ENCODE measurements at places on chromosomes 2 and 18. TPM values are rescaled to one million over a fixed set of nuclear protein-coding genes. Genes with fewer than 3 reads are reported as not detected.

DNA sequence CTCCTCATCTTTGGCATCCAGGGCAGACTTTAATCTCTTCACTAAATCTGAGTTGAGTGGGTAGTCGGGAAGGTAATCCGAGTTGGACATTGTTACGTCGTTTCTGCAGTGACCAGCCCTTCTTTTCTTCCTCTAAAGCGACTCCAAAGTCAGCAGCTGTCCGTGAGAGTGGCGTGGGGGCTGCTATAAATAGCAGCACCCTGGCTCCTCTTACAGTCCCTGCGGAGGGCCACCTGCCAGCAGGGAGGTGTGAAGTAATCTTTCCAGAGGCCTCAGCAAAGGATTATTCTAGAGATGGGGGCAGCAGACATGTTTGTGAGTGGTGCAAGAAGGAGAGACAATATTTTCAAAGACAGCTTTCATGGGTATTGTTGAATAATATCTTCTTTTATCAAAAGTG is at the start of gene ASB18:
Gene ASB18 (minus strand): TSS at position 151 of the 400 bp plus-strand sequence. CDS start 61 bp downstream, at position 90.
- H3K4me3 ChIP-seq: no peak within 1 kb of the TSS
- H3K4me1 ChIP-seq: no peaks in the 10 kb centered on the region
- no peak within 1 kb of the TSS for H3K27ac ChIP-seq

DNA sequence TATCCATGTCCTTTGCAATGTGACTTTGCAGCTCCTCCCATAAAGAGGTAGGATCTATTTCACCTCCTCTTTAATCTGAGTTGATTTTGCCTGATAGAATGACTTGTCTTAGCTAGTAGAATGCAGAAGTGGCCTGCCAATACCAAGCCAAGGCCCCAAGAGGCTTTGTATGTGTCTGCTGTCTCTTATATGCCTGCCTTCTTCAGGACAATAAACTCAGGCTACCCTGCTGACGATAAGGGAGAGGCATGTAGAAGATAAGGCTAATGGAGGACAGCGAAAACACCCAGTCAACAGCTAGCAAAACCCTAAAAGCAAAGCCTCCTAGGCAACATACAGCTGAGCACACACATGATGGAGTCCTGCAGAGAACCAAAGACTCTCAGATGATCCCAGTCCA is 1.8 kb upstream of the ZC3H8 start:
- no peak for DNase-seq
- peaks cover 11% of the 10 kb centered on the region for H3K4me1 ChIP-seq
- no peaks in the 10 kb centered on the region for H3K36me3 ChIP-seq
- H3K4me3 ChIP-seq: no peak overlapping the region
- H3K27ac ChIP-seq: no peak overlapping the region

- no peak overlapping the region for H3K27ac ChIP-seq
- no peaks in the 10 kb centered on the region for H3K27me3 ChIP-seq
- DNase-seq: no peak
- peaks cover 14% of the 10 kb centered on the region for H3K4me1 ChIP-seq
Observed at GRCh38 chr2:203586696-203587095, 51.6 kb upstream of the RAPH1 start.

The SIX3 gene
- not detected for total RNA-seq

The PTPN2 gene
- total RNA-seq: 53.9 TPM

The ID2 gene
- 99.5 TPM for total RNA-seq

The IL1F10 gene
- not detected for total RNA-seq

The ALLC gene
- total RNA-seq: not detected

The HADHA gene
- 118 TPM for total RNA-seq

DNA sequence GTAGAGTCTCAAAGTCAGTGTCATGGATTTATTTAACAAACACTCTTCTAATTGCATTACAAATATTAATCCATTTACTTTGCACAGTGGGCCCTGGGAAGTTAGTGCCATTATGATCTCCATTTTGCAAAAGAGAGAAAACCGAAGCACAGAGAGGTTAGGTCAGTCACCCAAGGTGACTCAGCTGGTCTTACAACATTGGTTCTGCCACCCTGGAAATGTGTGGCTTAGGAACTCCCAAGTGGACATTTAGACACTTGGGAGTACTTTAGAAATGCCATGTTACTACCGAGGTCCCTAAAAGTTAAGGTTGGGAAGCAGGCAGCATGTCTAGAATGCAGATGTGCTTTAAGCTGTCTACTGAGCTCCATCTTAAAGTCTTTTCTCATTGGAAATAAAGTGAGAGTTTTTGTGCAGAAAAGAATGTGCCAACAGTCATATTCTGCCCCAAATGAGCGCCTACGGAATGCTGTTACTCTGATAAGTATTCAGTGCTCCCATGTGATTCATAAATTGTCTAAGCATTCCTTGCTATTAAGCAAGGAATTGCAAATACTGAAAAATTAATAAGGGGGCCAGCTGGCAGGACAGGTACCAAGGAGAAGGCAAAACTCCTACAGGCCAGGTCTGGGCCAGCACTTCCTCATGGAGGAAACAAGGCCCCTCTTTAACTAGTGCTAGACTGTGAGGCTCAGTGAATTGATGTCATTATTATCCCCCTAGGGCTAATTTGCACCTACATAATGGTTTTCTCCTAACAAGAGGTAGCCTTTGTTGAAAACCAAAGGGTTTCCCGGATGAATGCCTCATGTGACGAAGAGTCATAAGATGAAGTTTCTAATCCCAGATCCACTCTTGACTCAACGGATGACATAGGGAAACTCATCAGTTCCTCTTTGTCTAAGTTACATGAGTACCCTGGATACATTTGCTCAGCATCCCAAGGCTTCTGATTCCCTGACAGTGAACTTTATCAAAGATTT is 16.3 kb downstream of the NRP2 start:
- no peaks in the 10 kb centered on the region for H3K27me3 ChIP-seq
- H3K36me3 ChIP-seq: no peaks in the 10 kb centered on the region
- peaks cover 55% of the 10 kb centered on the region for H3K4me1 ChIP-seq
- peak overlapping the region; percentile 59 for H3K27ac ChIP-seq
- H3K4me3 ChIP-seq: no peak overlapping the region

DNA sequence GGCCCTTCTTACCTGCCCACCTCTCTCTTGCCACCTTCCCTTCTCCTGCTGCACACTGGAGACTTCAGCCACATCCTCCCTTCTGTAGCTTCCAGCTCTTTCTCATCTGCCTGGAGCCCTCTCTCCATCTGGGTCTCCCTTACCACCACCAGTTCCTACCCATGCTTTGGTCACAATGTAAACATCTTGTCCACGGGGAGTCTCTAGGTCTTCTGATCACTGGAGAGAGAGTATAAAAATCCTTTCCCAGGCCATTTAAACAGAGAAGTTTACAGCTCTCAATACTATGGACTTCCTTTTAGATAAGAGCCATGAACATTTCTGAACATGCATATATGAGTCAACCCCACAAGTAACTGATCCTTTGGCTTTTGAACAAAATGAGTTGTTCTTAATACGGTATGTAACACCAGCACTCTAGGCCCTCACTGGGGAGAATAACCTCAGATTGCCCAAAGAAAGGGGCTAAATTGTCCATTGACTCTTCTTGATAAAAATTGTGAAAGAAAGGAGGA is 5.8 kb downstream of the ARHGAP25 start:
- DNase-seq: no peak
- H3K27me3 ChIP-seq: no peaks in the 10 kb centered on the region
- peak overlapping the region; percentile 14 for H3K27ac ChIP-seq
- H3K36me3 ChIP-seq: no peaks in the 10 kb centered on the region
- no peak overlapping the region for H3K4me3 ChIP-seq

GRCh38 chr2:165192729-165193128 is 11.1 kb downstream of the SCN3A start:
- no peak overlapping the region for H3K4me3 ChIP-seq
- DNase-seq: no peak
- H3K27ac ChIP-seq: no peak overlapping the region
- H3K36me3 ChIP-seq: no peaks in the 10 kb centered on the region
- H3K4me1 ChIP-seq: no peaks in the 10 kb centered on the region

The PUS10 gene
- total RNA-seq: 8.9 TPM

- DNase-seq: no peak
- no peak overlapping the region for H3K4me3 ChIP-seq
- H3K36me3 ChIP-seq: no peaks in the 10 kb centered on the region
- H3K27ac ChIP-seq: no peak overlapping the region
Observed at GRCh38 chr18:56286775-56287325, 351.5 kb downstream of the TXNL1 start.

- H3K27ac ChIP-seq: no peak overlapping the region
- H3K27me3 ChIP-seq: no peaks in the 10 kb centered on the region
- H3K36me3 ChIP-seq: no peaks in the 10 kb centered on the region
- DNase-seq: no peak
Observed at GRCh38 chr2:60847854-60848253, 33.5 kb upstream of the REL start.

DNA sequence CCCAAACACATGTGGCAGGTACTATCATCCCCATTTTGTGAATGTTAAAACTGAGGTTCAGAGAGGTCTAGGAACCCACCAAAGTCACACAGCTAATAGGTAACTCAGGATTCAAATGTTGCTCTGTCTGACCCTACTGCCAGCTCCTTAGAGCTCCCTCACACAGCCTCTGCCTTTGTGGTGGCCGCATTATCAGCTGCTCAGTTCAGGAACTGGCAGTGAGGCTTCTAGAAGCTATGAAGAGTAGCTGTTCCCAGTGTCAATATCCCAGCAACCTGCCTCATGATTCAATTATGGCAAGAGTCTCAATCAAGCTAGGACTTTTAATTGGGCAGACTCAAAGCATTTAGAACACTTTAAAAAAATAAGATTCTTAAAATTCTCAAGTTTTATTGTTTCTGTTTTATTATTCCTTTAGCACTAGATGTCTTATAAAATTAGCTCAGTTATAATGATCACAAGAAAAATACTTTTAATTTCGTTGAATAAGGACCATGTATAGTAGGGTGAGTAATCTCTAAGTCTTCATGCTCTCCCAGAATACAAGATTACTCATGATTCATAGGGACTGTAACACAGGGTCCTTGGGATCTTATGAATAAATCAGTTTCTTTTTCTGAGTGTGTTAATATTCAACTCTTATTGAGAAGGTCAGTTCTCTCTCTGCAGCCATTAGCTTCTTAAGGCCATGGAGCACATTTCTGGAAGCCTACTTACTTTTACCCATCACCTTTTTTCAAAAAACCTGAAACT is 342.7 kb downstream of the RND3 start:
- H3K36me3 ChIP-seq: no peaks in the 10 kb centered on the region
- no peaks in the 10 kb centered on the region for H3K27me3 ChIP-seq
- H3K4me3 ChIP-seq: no peak overlapping the region
- H3K4me1 ChIP-seq: no peaks in the 10 kb centered on the region
- H3K27ac ChIP-seq: no peak overlapping the region
- no peak for DNase-seq

The PSME4 gene
- 44.5 TPM for total RNA-seq

- H3K4me3 ChIP-seq: no peak overlapping the region
- H3K27me3 ChIP-seq: no peaks in the 10 kb centered on the region
- peaks cover 4% of the 10 kb centered on the region for H3K4me1 ChIP-seq
Observed at GRCh38 chr2:211766689-211767088, 771.9 kb downstream of the ERBB4 start.

DNA sequence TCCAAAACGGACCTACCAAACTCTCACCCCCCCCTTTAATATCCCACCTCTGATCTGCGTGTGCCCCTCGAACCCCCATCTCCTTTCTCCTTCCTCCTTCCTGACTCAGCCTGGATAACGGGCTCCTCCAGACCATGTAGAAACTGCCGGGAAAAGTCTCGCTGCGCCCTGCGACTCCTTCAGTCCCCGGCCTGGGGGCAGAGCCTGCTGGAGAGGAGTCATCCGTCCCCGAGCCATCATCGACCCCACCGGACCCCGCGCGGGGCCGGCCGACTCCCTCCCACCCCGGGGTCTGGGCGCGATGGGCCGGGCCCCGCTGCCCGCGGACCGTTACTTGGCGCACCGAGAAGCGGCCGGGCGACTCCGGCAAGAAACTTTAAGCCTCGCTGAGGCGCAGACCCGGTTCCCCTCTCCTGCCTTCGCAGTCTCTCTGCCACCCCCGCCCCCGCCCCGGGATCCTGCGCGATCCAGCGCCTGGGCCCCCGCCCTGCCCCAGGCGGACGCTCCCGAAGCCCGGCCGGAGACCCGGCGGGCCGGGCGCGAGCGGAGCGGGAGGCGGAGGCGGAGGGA is 3.4 kb downstream of the ZEB2 start:
- peak overlapping the region; percentile 97 for H3K27ac ChIP-seq
- no peaks in the 10 kb centered on the region for H3K27me3 ChIP-seq
- peaks cover 10% of the 10 kb centered on the region for H3K4me1 ChIP-seq
- peak; percentile 69 for DNase-seq

DNA sequence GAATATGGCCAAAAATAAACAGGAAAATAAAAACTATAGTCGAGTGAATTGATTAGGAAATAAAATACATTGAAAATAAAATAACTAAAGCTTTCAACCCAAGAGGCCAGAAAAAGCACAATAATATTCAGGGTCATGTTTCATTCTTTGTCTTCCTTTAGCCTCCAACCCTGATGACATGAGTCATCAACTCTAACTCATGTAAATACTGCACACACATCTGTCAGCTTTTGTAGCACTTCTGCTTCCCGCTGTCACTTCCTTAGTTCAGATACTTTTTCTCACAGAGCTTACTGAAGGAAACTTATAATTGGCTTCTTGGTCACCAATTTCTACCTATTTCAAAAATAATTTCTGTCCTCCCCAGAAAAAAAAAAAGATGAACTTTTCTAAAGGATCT is 112.8 kb downstream of the UPP2 start:
- no peak overlapping the region for H3K4me3 ChIP-seq
- no peaks in the 10 kb centered on the region for H3K36me3 ChIP-seq
- no peak overlapping the region for H3K27ac ChIP-seq
- no peak for DNase-seq
